Foreskin keratinocyte (primary cell): ENCODE measurements at places on chromosomes 4 and X. TPM values are rescaled to one million over a fixed set of nuclear protein-coding genes. Genes with fewer than 3 reads are reported as not detected.

GRCh38 chrX:70481471-70482270 is 37.0 kb downstream of the DLG3 start:
- DNase-seq = no peak

DNA sequence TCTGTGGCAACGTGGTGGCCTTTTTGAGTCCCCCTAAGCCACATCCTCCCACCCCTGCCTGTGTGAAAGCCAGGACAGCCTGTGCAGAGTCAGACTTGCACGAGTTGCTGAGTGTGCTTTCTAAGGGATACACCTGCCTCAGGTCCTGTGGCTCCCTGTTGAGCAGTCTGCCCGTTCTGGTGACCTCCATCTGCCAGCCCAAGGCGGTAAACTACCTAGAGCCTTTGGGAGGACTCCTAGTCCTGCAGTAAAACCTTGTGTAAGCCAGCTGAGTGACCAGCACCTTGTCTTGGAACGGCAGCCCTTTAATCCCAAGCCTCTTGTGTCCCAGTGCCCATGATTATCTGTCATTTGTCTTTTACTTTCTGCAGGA is 69.3 kb downstream of the NBDY start:
- no peak for DNase-seq

- no peak for DNase-seq
These were observed 109.7 kb downstream of the NR3C2 start for GRCh38 chr4:148332486-148332885.

DNA sequence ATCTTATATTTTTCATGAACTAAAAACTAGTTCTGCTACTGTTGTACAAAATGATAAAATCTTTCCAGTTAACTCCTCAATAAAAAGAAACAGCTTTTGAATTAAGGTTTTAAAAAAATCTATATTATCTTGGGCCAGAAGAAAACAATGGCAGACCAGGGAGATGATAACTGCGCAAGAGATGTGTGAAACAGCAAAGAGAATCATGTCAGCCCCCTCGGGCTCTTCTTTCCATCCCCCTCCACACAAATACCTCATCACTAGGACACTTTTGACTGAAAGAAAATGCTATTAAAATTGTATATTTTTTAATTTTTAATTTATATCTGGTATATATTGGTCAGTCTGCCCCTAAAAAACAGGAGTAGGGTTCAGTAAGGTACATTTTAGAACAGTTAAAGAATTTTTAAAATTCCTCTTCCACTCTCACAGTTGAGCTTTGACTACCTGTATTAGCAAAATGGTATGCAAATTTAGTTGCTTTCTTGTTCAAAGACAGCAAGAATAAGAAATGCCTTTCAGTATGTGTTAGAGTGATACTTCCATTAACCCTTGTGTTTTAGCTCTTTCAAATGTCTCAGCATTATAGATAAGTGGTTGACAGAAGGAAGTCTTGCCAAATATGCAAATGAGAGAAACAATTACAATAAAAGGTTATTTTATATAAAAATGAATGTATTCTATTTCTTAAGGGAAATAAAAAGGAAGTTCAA is 36.4 kb upstream of the LCORL start:
- no peak for DNase-seq

DNA sequence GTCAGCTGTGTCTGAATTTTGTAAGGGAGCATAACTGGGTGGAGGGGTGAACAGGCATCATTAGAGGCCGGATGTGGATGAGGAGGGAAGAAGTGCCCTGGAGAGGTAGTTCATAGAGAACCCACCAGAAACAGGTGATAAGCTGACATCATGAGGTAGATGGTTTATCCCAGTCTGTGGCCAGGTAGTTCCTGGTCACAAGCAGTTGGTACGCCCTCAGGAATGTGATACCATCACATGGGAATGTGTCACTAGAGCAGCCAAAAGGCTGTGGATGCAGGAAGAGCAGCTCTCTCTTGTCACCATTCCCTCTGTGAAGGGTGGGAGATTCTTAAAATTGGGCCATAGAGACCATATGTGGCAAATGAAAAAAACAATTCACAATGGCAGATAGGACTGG is 21.9 kb downstream of the MSN start:
- DNase-seq = no peak

DNA sequence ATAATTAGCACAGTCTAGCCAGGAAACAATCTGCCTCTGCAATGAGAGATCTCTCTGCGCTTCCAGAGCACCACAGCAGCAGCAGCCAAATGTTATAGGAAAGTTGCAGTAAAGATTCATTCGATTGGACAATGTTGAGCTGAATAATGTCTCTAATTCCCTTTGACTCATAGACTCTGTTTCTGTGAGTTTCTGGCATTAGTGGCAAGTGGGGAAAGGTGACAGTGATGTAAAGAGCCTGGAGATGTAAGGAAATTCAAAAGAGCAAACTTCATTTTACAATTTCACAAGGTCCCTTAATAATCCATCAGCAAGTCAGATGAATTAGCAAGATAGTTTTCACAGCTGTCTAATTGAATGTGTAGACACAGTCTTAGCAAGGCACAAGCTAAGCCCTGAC is 184.4 kb downstream of the VEGFC start:
- DNase-seq = no peak

The SSX2B gene
- not detected in 2 replicates for total RNA-seq
